ENCODE measurements at places on chromosomes 5 and 9.

DNA sequence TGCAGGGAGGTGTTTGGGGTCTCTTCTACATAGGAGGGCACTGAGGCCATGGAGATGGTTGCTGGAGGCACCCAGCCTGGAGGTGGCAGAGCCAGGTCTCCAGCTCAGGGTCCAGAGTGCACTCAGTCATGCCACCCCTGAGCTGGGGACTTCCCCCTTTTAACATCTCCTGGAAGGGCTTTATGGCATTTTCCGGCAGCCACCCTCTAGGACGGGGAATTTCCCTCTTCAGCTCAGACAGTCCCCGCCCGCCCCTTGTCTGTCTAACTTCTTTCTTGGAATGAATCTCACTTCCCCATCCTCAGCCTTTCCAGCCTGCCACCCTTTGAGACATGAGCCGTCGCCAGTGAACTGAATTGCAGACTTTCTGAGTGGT is 49.9 kb downstream of the COL15A1 start:
- DNase-seq = no peak

- DNase-seq = no peak
These were observed 72.8 kb downstream of the PRRT1B start for GRCh38 chr9:131618071-131618479.

- DNase-seq = no peak
These were observed 17.0 kb upstream of the ARHGAP26 start for GRCh38 chr5:142753116-142753631.

- no peak for DNase-seq
These were observed 145.4 kb upstream of the MTAP start for GRCh38 chr9:21656776-21657674.

GRCh38 chr9:124934290-124934689 is 6.6 kb downstream of the GOLGA1 start:
- DNase-seq = no peak
